Stimulated activated CD8-positive, alpha-beta memory T cell treated with anti-CD3 and anti-CD28 coated beads, Interleukin-4, amount 100 ng/mL, for 1 hour (primary cell): ENCODE measurements at places on chromosomes 2 and 18.

GRCh38 chr2:178072383-178073301 is at the start of gene PDE11A:
Gene PDE11A (minus strand): TSS chr2:178072777. CDS start chr2:178072437, 340 bp downstream.
- no peak for DNase-seq

GRCh38 chr18:64137914-64138313 is 11.0 kb downstream of the LINC00305 start:
- no peak for DNase-seq

- DNase-seq, result no peak
Measured at GRCh38 chr2:202660796-202661195, 26.0 kb downstream of the FAM117B start.

DNA sequence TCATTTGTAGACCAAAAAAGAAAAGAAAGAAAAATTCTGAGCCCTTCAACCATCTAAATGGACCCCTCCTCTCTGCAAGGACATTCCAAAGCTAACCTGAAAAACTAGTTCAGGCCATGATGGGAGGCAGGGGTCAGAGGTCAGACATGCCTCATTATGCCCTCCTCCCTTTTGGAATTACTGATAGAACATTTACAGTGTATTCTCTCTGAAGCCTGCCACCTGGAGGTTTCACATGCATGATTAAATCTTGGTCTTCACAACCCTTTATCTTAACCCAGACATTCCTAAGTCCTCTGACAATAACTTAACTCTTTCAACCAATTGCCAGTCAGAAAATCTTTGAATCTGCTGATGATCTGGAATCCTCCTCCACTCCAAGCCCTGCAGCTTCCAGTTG is 86.0 kb downstream of the SPP2 start:
- no peak for DNase-seq

GRCh38 chr2:23668756-23669304 is 258.1 kb downstream of the ATAD2B start:
- DNase-seq, result no peak

DNA sequence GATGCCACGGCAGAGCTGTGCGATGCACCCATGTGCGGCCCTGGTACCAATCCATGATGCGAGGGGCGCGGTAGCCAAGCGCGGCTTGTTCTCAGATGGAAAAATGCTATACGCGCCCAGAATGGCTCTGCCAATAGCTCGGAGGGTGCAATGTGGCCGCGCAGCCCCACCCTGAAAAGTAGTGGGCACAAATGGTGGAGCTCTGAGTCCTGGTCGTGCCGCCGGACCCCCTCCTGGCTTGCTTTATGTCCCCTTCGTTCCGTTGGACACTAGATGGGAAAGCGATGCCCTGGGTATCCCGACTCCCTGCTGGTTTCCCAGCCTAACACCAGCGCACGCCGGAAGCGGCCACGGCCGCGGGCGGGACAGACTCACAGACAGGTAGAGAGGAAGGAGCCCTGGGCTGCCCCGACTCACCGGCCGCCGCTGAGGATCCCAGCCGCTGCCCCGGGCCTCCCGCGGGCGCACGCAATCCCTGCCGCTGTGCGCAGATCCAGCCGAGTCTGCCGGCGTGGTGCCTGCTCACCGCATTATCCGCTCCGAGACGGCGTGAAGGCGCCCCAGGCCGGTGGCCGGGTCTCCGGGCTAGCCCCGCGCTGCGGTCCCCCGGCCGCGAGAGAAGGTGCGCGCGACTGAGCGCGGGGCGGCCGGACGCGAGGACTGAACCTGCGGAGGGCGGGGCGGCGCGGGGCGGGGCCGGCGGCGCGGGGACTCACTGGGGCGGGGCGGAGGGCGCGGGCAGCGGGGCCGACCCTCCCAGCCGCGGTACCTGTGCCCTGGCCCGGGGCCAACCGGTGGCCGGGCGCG is at the start of gene CDC42EP3:
CDC42EP3 (minus strand) TSS at position 634 of the 807 bp plus-strand sequence. CDS start 25,055 bp downstream, outside the sequence.
- DNase-seq, result peak; percentile 46

DNA sequence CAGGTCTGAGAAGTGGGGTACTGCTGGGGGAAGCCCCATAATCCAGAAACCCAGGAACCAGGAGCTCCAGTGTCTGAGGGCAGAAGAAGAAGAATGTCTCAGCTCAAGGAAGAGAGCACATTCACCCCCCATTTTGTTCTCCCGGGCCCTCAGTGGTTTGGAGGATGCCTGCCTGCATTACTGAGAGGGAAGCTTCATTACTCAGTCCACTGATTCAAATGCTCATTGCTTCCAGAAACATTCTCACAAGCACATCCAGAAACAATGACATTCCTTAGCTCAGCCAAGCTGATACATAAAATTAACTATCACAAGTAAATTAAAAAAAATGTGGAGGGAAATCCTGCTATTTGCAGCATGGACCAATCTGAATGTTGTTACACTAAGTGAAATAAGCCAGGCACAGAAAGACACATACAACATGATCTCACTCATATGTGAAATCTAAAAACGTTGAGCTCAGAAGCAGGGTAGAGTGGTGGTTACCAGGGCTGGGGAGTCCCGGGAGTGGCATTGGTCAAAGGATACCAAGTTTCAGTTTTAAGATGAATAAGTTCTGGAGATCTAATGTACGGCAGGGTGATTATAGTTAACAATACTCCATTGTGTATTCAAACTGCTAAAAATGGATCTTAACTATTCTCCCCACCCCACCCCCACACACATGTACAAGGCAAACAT is 459.3 kb downstream of the GALR1 start:
- DNase-seq, result no peak

- no peak for DNase-seq
Measured at GRCh38 chr2:67290451-67291290, 106.5 kb upstream of the ETAA1 start.
